ENCODE measurements at places on chromosomes 2 and 18.
A peak's percentile ranks its signal among the peaks of the same experiment; 100 is the strongest.

- no peak for DNase-seq
Measured at GRCh38 chr18:79816092-79816491, 18.4 kb downstream of the KCNG2 start.

DNA sequence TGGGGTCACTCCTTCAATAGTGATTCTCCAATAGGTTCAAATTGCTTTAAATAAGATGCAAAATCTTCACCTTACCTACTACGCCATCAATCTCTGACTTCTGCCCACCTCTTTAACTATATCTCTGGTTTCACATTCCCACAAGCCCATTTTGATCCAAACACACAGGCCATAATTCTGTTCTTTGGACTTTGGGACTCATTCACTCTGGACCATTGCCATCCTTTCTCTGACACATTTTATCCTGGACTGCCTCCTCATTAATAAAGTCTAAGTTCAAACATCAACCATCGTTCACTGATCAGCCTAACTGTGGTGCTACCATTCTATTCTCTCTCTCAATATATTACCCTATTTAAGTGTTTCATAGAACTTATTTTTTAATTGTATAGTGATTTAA, 332.2 kb downstream of the GALNT13 start:
- DNase-seq, result no peak

- no peak for DNase-seq
Measured at GRCh38 chr18:75165926-75166325, 43.0 kb downstream of the PTGR3 start.

- no peak for DNase-seq
Measured at GRCh38 chr2:16321872-16322271, 343.8 kb downstream of the CYRIA start.

DNA sequence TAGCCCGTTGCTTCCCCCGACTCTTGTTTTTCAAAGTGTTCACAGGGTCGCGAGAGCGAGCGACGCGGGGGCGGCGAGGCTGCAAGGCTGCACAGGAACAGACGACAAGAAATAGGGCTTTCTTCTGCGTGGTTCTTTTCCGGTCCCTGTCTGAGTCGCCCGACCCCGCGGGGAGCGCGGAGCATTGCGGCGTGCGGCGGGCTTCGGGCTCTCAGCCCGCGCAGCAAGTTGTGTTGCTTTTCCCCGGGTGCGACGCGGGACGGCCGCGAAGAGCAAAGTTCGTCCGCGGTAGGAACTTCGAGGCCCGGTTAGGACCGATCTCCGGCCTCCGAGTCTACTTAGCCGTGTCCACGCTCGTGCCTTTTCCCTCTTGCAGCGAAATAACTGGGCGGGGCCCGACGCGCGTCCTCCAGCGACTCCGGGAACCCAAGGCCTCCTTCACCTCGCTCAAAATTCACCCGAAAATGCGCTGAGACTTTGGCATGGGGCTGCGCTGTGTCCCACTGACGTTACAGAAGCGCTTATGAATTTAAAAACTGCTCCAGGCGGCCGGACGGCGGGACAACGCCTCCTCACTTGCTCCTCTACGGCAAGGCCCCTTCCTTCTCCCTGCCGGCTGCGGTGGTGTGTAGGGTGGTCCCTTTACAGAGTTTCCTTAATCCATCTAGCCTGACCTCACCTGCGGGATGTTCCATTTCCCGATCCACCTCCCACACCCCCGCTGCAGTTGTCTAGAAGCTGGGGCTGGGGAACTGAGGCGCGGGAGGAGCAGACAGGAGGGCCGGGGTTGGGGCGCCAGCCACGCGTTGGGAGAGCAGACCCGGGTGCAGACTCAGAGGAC, 1.5 kb upstream of the BCL2L11 start:
- DNase-seq, result no peak

- DNase-seq, result no peak
Measured at GRCh38 chr2:102359527-102359926, 3.9 kb downstream of the IL18R1 start.

- no peak for DNase-seq
Measured at GRCh38 chr2:143030127-143030526, 99.1 kb upstream of the ARHGAP15 start.

- no peak for DNase-seq
Measured at GRCh38 chr2:225526760-225527390, 127.4 kb downstream of the NYAP2 start.

DNA sequence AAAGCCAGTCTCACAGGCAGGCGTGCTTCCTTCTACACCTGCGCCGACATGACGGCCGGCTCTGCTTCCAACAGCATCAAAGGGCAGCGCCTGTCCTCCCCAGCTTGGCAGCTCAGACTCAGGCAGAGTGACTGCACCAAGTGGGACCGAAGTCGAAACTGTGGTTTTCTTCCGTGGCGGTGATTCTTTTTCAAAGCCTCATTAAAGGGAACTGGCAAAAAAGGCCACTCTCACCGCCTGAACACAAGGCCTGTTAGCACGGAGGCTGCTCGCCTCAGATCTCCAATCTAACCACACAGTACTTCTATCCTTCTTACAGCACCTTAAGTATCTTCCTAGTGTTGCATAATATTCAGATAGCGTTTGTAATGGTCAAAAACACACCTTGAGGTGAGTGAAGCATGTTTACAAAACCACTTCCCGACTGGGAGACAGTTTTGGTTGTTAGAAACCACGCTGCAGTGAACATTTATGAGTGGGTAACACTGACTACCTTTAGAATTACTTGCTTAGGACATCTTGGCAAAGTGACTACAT, 236.4 kb downstream of the HDAC4 start:
- no peak for DNase-seq

- no peak for DNase-seq
Measured at GRCh38 chr2:196356332-196356731, 185.0 kb upstream of the STK17B start.

DNA sequence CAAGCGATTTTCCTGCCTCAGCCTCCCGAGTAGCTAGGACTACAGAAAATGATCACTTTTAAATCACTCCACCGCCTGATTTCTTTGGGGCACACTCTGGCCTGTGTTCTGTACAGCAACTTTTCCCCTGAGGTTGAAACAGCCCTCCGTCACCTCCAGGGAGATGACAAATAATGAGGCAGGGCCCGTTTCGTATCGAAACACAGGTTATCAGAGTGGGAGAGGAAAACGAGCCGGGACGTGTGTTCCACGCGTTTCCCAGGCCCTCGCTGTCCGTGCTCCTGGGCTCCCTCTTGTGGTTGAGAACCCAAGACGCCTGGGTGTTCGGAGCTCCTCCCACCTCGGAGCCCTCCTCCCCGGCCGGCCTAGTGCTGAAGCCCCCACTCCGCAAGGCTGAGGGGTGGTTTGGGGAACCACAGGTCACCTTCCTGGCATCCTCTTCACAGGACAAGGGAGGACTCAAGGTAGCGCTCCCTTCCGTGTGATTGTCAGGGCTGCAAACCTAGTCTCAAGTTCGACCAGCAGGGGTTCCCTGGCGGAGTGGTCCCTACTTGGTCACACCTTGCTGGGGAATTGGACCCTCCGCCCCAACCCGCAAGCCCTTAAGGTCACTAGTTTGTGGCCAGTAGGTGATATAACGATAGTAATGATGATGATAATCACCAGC, 12.8 kb downstream of the ATP6V1B1 start:
- peak; percentile 50 for DNase-seq

- no peak for DNase-seq
Measured at GRCh38 chr18:24443870-24444269, 16.6 kb upstream of the HRH4 start.

- DNase-seq, result no peak
Measured at GRCh38 chr2:236535024-236535423, 34.6 kb upstream of the ACKR3 start.

- no peak for DNase-seq
Measured at GRCh38 chr18:31506024-31506742, 8.2 kb downstream of the DSG2 start.

DNA sequence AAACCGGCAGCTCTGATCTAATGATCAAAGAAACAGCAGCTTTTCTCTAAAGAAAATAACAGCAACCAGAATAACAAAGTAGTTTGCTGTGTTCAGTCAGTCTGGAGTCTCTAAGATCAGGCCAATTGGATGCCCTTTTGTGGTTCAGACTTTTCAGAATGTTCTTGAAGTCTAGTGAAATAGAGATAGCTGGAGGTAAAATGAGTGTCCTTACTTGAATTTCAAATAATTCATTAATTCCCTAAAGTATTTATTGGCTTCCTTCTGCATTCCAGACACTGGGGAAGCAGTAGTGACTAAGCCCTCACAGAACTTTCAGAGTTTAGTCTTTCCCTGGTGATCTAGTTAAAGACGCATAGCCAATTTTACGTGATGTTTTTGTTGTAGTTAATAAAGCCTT, 58.7 kb downstream of the C18orf54 start:
- no peak for DNase-seq

DNA sequence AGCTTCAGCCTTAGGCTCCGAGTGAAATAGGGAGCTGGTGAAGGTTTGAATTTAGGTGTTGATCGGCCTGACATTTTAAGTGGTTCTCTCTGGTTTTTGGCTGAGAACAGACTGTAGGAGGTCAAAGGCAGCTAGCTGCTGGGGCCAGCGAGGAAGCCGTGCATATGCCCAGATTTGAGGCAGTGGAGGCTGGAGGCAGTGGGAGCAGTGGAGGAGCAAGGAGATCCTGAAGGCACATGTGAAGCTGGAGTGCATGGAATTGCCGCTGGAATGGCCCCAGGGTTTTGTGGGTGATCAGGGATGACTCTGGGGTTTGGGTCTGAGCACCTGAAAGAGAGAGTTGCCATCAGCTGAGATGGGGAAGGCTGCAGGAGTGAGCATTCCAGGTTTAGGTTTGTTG, 25.1 kb downstream of the STEAP3 start:
- no peak for DNase-seq

- DNase-seq, result no peak
Measured at GRCh38 chr18:75125382-75126331, 83.3 kb downstream of the PTGR3 start.

DNA sequence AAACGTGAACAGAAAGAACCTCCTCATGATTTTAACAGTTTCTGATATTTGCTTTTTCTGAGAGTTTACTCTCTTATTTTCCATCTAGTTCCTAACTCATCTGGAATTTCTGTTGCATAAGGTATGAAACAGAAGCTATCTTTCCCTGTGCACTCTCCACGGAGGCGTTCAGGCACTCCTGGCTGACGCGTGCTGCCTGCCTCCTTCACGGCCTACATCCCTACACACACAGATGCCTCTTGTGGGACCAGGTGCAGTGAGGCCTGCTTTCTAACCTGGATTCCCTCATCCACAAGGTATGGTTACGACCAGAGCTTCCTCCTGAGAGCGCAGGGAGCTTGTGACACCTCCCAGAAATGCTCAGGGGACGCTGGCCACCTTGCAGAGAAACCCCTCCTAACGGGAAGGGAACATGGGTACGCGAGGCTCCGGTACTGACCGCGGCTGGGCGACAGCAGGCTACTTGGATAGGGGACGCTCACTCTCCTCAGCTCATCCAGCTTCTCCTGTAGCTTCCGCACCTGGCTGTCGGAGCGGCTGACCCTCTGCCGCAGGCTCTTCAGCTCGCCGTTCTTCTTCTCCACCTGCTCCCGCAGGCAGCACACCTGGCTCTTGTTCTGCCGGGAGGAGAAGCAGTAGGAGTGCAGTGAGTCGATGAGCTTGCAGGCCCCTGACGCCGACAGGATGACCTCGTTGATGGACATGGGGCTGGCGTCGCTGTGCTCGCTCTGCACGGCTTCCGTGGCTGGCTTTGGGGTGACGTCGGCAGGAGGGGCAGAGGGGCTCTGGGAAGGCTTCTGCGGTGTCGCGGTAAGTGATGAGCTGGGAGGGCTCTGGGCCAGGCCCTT, 4.3 kb downstream of the THAP4 start:
- DNase-seq, result no peak

DNA sequence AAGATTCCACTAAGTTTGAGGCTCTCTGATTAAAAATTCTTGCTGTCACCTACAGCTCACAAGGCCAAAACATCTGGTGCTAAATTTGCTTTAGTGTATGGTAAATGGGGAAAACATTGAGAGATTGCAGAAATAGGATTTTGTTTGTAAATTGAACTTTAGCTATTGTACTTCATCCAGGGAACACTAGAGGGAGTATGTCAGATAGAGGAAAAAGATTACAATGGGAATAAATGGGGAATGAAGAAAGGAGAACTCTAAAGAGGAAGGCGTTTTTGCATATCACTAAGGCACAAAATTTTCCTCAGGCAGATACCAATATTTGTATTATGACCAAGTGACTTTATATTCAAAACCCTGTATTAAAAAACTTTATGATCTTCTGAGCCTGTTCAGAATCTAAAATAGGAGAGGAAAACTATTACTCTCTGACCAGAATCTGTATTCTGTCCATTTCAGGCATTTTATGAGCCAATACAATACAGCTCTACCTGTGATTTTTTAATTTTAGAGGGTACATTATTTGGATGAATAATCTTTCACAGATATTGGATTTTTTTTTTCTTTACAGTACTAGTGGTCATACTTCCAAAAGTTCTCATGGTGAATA, 52.3 kb upstream of the ITGB6 start:
- no peak for DNase-seq

DNA sequence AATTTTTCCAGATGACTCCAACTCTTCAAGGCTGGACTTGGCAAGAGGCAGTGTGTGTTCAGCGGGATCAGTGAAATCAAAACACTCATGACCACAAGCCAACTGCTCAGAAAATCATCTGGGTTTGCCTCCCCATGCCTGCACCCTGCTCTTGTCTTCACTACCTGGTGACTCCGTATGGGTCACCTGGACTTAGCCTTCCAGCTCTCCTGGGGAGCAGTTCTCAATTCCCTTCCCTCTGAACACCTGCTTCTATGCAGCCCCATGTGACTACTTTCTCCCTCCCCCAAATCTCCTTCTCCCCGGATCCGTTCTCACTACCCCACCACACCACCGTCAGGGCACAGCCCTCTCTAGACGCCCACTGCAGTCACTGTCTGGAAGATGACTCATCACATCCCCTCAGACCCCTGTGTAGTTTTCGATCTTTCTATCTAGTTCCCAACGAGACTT, 130.2 kb upstream of the ID2 start:
- DNase-seq, result no peak

DNA sequence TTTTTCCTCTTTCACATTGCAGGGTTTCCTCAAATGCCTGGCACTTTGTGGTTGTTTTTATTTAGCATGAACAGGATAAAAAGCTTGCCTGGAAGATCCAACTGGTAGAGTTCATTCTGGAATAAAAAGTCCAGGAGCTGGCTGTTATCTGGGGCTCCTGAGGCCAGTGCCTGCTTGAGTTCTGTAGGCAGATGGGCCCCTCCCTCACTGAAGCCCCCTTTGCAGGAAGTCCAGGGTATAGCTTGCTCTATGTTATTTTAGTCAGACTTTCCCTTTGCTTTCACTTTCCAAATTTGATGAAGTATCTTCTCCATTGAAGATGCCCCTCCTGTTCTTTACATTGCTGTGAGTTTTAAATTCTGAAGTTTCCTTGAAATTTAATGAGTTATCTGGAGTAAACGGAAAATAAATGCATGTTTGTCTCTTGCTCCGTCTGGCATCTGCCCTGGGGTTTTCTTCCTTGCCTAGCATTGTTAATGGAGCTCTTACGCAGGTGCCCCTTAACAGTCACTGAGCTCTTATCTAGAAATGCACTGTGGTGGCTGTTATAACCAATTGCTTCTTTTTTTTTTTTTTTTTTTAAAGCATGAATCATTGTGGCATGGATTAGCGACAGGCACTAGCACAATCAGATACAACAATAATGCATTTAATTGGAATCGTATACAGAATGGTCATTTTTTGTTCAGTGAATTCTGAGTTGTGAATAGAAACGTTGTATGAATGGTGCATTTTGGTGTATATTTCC, 27.0 kb upstream of the LPIN1 start:
- no peak for DNase-seq

- no peak for DNase-seq
Measured at GRCh38 chr2:178304333-178304732, 110.0 kb downstream of the OSBPL6 start.

- no peak for DNase-seq
Measured at GRCh38 chr2:40886100-40886499, 434.2 kb upstream of the SLC8A1 start.

All from stimulated activated CD8-positive, alpha-beta memory T cell treated with anti-CD3 and anti-CD28 coated beads, Interleukin-15, amount 100 ng/mL, for 24 hours (primary cell).